ENCODE measurements at places on chromosomes 7 and 10.

GRCh38 chr7:102077081-102077480, 209.6 kb upstream of the SH2B2 start:
- no peak for DNase-seq

GRCh38 chr10:86062198-86062550, 304.4 kb downstream of the GRID1 start:
- no peak for DNase-seq

GRCh38 chr7:49773218-49773935, at the start of gene VWC2:
Gene VWC2, plus strand, starts transcription at chr7:49773638. Its CDS starts 1,798 bp downstream, at chr7:49775436.
- DNase-seq, result no peak

- no peak for DNase-seq
Observed at GRCh38 chr10:78442836-78443550, 409.3 kb downstream of the RPS24 start.

- DNase-seq, result no peak
Observed at GRCh38 chr10:88990384-88991160, at the start of gene FAS. Gene FAS, plus strand, starts transcription at chr10:88990798. Its CDS starts 79 bp downstream, at chr10:88990877.

GRCh38 chr10:110354322-110354766, 49.6 kb upstream of the SMNDC1 start:
- no peak for DNase-seq

DNA sequence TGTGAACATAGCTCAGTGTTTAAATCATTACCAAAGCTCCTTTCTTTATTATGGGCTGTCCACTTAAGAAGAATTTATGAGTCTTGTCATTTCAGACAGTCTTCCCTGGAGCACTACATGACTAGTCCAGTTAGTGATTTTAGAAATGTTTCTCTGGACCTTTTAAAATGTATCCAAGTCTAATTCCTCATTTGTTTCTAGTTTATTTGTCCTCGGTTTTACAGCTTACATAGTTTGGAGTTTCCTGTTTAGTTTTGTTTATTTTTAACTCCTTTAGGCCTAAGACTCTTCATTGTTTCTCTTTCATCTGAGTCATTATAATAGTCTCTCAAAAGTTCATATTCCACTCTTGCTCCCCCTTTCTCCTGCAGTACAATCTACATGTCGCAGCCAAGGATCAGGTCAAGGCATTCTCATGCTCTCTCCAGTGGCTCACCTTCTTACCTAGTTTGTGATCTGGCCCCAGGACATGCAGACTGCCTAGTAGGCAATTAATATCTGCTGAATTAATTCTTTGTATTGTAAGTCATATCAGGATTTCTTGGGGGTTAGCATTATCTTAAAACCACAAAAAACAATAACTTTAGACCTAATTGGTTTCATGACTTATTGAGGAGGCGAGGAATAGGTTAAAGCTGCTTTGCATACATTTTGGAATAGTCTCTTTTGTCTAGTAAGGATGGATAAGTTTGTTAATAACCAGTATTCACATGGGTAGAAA, 93.8 kb downstream of the MAPK8 start:
- no peak for DNase-seq

Data from HS-5 (cell line).